ENCODE measurements at places on chromosomes 2 and 18.
A peak's percentile ranks its signal among the peaks of the same experiment; 100 is the strongest.

DNA sequence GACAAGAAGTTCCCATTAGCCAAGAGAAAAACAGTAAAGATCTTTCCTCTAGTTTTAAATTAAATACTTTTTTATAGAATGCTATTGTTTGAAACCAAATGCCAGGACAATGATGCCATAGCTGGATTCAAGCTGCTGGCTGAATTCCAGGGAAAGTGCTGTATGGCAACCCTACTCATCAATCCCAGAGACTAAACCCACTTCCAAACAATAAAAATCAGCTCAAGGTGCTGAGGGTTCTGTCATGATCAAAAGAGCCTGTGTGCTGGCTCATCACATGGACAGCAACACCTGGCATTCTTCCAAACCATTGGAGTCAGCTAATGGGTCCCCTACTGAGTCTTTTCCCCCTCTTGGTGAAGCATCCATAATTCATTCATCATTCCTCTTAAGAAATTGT is 53.7 kb upstream of the PARD3B start:
- DNase-seq: peak; percentile 37

DNA sequence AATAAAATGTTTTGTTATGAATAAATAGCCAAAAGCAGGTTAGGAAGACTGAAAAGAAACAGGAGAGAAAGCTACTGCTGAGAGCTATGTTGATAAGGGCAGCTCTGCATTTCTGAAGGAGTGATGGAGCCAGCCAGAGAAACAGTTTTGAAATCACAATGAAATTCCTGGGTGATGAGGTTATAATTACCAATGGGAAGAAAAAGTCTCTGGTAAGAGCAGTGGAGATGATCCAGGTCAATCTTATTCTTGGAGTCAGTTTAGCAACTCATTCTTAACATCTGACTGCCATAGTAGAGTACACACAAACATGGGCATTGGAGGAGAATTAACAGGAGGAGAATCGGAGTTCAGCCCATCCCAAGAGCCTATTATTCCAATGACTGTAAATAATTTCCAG is 2.4 kb downstream of the ALKAL2 start:
- no peak for DNase-seq

DNA sequence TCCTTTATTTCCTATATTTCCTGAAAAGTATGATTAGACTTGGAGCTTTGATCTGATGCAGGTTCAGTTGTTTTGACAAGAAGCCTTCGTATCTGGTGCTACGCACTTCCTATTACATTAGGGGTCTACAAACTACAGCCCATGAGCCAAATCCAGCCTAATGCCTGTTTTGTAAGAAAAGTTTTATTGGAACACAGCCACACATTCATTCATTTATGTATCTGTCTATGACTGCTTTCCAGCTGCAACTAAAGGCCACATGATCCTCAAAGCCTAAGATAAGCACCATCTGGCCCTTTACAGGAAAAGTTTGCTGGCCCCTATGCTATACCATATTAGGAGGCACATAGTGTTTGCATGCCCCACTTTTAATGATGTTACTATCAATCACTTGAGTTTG is 26.0 kb downstream of the EIF2AK3 start:
- DNase-seq: no peak

- DNase-seq: no peak
These were observed 52.1 kb upstream of the CTIF start for GRCh38 chr18:48486754-48487153.

- no peak for DNase-seq
These were observed 4.9 kb upstream of the STK17B start for GRCh38 chr2:196176142-196176738.

GRCh38 chr2:66885775-66886383 is 451.0 kb downstream of the MEIS1 start:
- DNase-seq: no peak

- no peak for DNase-seq
These were observed 2.6 kb upstream of the GPR35 start for GRCh38 chr2:240622531-240623235.

- no peak for DNase-seq
These were observed 249.8 kb downstream of the BCL11A start for GRCh38 chr2:60303680-60304079.

DNA sequence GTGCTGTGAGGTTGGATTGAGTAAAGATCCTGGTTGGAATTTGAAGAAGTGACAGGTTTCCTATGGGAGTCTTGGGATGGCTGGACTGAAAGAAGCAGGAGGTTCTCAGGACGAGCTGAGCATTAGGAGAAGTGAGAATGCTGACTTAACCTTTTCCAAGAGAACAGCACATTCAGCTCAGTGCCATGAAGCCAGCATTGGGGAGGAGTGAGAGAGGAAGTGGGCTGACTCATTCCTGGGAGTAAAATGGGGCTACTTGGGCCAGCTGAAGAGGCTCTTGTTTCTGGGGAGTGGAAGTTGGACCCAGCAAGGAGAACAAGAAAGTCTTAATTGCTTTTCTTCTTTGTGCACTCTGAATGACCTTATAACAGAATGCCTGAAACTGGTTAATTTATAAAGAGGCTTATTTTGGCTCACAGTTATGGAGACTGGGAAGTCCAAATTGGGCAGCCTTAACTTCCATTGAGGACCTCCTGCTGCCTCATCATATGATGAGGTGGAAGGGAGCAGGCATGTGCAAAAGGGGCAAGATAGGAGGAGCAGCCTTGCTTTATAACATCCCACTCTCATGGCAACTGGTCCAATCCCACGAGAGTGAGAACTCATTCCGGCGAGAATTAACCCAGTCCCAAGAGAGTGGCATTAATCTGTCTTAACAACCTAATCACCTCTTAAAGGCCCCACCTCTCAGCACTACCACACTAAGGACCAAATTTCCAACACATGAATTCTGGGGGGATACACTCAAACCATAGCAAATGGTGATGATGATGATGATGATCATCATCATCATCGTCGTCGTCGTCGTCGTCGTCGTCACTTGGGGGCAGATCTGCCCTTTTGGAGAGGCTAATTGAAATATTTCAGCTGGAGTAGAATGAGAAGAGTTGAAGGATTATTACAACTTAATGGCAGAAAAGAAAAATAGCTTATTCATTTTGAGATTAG is 26.1 kb downstream of the DGUOK start:
- DNase-seq: no peak

- no peak for DNase-seq
These were observed 38.5 kb upstream of the ATP8B1 start for GRCh38 chr18:57841568-57841967.

DNA sequence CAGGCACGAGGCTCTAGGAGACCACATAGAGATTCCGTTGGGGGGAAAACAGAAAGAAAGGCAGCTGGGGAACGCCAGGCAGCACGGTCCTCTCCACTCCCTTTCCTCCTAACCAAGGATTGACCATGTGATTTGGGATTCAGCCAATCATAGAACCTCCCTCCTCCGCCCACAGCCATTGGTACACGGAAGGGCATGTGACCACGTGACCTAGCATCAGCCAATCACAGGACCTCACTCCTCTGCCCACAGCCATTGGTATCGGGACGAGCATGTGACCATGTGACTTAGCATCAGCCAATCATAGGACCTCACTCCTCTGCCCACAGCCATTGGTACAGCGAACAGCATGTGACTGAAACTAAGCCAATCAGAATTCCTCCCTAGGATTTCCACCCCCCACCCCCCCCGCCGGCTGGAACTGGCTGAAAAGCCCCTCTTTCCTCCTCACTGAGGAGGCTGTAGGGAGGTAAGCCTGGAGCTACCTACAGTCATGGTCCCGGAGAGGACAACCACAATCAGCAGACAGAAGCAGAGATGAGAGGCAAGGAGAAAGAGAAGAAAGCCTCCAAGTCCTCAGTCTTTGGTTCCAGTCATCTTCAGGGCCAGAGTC is 7.6 kb downstream of the SERPINE2 start:
- no peak for DNase-seq

DNA sequence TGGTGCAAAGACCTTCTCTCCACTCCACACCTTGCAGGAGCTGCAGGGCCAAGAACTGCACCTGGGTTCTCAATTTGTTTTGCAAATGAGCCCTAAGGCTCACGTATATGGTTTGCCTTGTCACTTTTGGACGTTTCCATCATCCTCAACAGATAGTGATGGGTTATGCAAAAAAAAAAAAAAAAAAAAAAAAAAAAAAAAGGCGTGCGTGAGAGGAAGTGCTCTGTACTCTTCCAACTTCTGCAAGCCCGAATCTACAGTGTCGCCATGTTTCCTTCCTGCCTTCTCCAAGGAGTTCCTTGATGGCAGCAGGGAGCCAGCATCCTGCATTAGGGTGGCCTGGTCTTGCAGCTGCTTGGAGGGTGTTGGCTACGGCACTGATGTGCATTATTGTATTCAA is 4.0 kb upstream of the INHBB start:
- no peak for DNase-seq

DNA sequence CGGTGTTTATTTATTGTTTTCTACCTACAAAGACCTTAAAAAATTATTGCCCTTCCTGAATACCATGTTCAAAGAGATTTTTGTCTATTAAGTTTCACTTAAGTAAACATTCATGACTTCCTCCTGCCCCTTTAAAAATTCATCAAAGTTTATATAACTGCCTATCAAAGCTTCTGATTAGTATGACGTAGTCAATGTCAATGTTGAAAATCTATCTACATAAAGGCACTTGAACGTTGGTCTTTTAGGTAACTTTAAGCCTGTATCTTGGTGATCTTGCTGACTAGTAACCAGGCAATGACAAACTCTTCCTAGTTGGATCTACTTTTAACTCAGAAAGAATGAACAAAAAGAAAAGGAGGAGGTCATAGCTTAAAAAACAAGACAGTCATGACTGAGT is 97.2 kb downstream of the MAIP1 start:
- no peak for DNase-seq

GRCh38 chr2:59308108-59308507 is 1067.0 kb upstream of the FANCL start:
- no peak for DNase-seq

GRCh38 chr2:68284896-68285295 is 32.6 kb upstream of the PPP3R1 start:
- DNase-seq: no peak

- DNase-seq: no peak
These were observed 100.0 kb downstream of the COLEC12 start for GRCh38 chr18:400456-400855.

- DNase-seq: no peak
These were observed 17.8 kb upstream of the DUSP19 start for GRCh38 chr2:183060571-183061231.

DNA sequence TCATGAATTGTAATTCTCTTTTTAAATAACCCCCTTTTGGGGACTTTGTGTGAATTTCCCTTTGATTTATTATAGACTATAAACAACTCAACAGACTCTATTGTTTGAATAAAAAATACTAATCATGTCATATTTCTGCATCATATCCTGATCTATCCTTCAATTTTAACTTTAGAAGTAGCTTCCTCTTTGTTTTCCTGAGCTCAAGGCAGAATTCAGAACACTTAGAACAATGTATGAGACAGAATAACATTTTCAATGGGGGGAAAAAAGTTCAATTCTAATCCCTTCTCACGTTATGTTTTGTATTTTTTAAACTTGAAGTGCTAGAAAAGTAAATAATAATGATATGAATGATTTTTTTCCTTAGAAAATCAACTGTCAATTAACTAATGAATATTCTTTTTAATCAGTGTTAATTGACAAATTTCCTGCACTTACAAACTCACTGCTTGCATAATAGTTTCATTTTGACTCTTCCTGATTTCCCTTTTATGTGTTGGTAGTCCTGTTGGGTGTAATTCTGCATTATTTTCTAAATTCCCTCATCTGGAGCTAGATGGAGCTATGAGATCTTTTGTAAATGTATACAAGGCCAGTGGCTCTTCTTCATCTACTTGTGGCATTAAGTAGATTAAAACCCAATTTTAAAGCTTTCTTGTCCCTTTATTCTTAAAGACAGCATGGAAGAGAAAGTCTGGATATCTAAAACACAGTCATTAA is 326.1 kb downstream of the PARD3B start:
- DNase-seq: peak; percentile 40

DNA sequence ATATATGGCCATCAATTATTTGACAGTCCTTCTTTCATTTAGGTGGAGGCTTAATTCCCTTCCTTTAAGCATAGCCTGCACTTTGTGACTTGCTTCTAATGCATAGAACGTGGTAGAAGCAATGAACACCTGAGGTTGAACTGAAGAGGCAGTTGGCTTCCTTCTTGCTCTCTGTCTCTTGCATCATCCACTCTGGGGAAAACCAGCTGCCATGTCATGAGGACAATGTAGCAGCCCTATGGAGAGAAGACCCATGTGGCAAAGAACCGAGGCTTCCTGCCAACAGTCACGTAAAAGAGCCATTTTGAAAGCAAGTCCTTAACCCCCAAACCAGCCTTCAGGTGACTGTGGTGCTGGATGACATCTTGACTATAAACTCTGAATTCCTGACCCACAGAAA is 46.8 kb downstream of the ATOH8 start:
- no peak for DNase-seq

DNA sequence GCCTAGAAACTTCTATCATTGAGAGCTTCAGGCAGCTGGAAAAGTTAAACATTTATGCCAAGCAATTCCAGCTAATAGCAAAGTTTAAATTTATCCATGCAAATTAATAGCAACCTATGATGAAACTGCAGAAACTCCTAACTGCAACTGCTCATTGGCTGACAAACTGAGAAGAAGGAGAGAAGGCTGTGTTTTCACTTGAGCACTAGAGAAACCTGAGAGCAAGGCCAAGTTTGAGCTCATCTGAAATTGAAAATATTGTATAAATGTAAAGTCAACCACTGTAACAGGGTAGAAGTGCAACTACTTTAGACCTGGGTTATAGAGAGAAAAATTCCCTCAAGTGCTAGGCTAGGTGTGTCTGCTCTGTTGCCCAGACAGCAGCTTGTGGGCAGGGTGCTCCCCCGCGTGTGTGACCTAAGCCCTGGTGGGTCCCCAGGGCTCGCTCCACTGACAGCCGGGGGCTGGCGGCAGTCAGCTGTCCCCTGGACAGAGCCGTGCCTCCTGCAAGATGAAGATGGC is 50.2 kb downstream of the CABYR start:
- no peak for DNase-seq

DNA sequence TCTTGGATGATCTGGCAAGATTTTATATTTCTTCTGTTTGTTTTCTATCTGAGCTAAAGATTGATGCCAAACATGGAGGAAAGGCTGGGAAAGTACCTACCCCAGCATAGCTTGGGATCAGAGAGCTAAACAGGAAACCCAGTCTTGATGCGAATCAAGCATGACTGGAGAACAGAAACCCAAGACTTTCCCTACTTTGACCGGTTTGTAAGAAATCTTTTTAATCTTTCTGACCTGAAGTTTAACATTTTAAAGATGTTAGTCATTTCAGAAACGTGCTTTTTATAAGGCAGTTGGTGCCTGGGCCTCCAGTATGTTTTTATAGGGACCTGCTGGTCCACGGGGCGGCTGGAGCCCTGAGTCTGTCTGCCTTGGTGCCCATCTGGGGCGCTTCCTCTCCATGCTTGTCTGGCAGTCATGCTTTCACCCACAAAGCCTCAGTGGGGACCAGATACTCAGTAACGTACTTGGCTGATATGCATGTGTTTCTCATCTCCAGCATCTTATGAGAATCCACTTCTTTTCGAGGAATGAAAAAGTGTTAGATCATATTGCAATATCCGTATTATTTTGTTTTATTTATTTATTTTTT is 266.5 kb downstream of the PTGR3 start:
- no peak for DNase-seq

DNA sequence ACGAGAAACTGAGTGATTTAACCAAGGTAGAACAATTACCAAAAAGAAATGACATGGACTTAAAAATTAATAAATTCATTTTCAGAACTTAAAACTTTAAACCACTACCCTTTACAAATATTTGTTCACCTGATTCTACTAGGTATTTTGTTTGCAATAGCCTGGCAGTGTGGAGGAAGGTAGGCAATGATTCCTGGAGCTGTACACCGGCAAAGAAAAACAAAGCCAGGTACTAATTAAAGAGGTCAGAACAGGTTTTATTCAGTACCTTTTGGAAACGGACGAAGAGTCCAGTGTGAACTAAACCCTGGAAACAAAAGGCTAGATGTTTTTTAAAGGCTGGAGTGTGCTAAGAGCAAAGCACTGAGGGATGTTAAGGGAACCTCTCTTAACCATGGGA is 561.3 kb upstream of the FSHR start:
- DNase-seq: no peak
